HS-5 (cell line): ENCODE measurements at places on chromosomes 12 and 14.

- no peak for DNase-seq
Observed at GRCh38 chr12:58166643-58167042, 225.3 kb downstream of the ATP23 start.

DNA sequence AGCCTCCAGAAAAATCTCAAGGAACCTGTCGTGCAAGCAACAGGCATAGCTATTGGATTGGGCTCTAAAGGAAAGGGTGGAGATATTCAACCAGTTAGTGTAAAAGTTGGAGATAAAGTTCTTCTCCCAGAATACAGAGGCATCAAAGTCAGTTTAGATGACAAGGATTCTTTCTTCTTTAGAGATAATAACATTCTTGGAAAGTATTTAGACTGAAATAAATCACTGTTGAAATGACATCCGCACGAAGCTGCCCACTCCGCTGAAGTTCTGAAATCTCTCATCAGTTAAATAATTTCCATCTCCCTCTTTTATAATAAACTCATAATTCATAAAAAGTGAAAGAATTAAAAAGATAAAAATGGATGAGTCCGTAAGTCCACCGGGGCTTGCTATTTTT lies 1354.9 kb upstream of the TMEM132C start:
- DNase-seq = no peak

DNA sequence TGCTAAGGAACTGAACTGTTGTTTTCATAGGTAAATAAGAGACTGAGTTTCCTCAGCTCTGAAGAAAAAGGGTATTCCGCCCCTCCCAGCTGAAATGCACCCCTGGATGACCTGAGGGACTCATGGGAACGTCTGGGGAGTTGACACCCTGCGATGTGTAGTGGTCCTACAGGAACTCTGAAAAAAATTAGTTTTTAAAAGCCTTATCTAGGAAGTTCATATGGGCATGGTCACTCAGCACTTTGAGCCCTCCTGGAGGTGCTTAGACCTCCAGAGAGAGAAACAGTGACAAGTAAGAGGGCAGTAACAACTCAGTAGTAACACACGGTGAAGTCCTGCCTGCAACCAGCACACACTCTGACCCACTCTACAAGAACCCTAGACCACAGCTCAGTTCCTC lies 91.2 kb upstream of the CNOT2 start:
- no peak for DNase-seq

GRCh38 chr12:77189458-77189857 lies 124.1 kb upstream of the E2F7 start:
- DNase-seq = peak; percentile 78

DNA sequence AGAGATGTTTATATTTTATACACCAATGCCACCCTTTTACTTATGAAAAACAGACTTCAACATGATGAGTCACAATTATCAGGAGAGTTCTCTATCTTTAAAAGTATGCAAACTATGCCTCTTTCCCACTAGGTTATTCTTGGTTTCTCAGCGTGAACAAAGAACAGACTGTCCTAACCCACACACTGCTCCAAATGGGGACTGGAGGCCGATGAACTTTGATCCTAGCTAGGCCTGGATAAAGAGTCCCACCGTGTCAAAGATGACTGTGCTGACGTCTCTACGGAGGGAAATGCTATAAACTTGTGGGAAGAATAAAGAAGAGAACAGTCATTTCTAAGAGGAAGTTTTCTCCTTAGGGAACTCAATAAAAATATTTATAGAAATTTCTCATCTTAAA lies 160.1 kb downstream of the EPS8 start:
- peak; percentile 92 for DNase-seq

GRCh38 chr12:96015672-96016071 lies 19.5 kb upstream of the HAL start:
- DNase-seq = no peak

- DNase-seq = no peak
Observed at GRCh38 chr12:3315201-3315661, 175.8 kb upstream of the PRMT8 start.

- no peak for DNase-seq
Observed at GRCh38 chr12:6093764-6094163, 30.7 kb downstream of the VWF start.

- DNase-seq = no peak
Observed at GRCh38 chr12:64125913-64126312, 96.2 kb downstream of the KICS2 start.
